ENCODE measurements at places on chromosomes 4 and X.

GRCh38 chr4:70158576-70158975, 4.5 kb downstream of the PRR27 start:
- DNase-seq = no peak

- no peak for DNase-seq
Measured at GRCh38 chr4:80180743-80181142, 16.6 kb upstream of the PRDM8 start.

DNA sequence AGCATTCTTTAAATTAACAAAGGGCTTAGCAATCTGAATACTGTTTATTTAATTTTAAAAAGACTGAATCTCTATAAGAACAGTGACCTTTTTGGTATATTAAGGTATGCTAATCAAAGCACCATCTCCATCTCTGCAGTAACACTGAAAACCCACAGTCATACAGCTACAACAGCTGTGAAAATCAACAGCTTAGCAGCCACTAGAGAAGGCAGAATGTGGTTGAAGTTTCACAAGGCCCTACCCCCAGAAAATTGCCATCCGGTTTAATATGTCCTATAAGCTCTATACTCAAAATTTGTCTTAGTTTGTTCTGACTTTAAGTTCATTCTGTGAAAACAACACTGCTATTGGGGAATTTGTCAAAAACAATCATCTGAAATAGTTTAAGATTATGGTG, 128.7 kb downstream of the OPHN1 start:
- no peak for DNase-seq

- no peak for DNase-seq
Measured at GRCh38 chr4:165668694-165669093, 204.3 kb upstream of the TLL1 start.

DNA sequence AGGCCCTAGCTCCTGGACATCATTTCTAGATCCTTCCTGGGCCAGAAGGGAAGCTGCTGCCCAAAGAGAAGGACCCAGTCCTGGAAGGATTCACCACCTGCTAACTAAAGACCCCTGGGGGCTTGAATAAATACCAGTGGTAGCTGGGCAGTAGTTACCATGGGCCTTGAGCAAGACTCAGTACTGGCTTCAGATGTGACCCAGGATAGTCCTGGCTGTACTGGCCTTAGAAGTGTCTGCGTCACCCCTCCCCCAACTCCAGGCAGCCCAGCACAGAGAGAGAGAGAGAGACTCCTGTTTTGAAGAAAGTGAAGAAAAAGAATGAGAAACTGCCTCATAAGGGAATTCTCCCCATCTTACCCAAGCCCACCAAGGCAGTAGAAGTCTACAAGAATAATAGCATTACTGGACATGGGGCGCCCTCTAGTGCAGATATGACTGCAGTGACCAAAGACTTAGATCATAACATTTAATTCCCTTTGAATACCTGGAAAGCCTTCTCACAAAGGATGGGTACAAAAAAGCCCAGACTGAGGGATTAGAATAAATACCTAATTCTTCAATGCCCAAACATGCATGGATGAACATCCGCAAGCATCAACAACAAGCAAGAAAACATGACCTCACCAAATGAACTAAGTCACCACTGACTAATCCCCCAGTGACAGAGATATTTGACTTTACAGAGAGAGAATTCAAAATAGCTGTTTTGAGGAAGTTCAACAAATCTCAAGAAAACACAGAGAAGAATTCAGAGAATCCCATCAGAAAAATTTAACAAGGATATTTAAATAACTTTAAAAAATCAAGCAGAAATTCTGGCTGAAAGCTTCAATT, 171.8 kb downstream of the HNRNPD start:
- peak; percentile 62 for DNase-seq

DNA sequence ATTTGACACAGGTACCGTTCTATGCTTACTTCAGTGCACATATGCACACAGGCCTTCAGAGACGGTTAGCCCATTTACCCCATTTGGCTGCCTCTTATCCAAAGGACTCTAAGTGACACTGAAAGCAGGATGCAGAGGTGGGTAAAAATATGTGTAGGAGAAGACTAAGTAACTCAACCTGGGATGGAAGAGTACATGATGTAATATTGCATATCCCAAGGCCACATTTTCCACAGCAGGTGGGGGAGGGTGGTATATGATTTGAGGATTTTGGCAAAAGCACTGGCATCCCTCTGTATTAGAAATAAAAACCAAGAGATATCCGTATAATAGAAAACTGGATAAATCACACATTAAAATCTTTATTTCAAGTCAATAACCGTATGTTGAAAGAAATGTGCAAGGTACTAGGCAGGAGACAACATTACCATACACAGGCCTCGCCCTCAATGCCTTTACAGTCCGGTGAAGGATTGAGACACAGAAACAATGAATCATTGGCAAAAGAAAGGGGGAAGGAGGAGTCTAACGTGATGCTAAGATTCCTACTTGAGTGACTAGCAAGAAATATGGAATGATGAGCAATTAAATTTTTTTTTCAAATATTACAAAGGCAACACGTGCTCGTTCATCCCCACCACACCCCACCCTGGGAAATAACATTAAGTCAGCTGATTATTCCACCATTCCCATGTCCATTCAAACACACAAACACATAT, 161.0 kb upstream of the RASGEF1B start:
- no peak for DNase-seq

- DNase-seq = peak; percentile 21
Measured at GRCh38 chr4:117447925-117448324, 362.5 kb upstream of the TRAM1L1 start.

All from stimulated activated CD4-positive, alpha-beta T cell treated with anti-CD3 and anti-CD28 coated beads, Interleukin-2, amount 100 ng/mL, for 24 hours (primary cell).